HS-27A (cell line): ENCODE measurements at places on chromosomes 5 and 9.

DNA sequence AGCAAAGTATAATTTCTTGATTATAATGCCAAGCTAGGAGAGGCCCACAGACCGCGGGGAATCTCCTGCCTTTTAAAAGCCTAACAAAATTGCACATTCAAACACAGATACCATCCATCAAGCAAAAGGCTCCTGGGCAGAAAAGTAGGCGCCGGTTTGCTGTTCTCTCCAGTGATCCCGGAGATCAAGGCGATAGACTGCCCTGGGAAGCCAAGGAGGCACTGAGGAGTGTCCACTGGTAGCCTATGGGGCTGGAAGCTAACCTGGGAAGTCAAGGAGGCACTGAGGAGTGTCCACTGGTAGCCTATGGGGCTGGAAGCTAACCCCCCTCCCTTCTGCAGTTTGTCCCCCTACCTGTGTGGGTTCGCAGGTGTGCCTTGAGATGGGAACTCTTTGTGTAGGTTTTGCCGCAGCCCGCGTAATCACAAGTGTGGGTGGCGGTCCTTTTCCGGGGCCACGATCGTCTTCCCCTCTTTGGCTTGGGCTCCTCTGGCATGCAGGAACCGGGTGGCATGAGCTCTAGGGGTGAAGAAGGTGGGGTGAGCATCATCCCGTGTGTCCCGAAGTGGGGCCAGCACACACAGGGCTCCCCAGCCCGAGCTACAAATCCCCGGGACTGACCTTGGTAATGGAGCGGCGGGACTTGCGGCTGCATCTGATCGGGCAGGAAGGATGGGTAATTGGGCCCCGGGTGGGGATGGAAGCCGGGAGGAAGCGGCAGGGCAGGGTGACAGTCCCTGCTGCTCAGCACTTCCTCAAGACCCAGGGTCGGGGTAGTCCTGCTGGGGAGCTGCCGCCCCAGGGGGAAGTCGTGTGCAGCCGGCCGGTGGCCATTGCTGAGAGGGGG lies 2.7 kb downstream of the KLF4 start:
- DNase-seq: no peak

DNA sequence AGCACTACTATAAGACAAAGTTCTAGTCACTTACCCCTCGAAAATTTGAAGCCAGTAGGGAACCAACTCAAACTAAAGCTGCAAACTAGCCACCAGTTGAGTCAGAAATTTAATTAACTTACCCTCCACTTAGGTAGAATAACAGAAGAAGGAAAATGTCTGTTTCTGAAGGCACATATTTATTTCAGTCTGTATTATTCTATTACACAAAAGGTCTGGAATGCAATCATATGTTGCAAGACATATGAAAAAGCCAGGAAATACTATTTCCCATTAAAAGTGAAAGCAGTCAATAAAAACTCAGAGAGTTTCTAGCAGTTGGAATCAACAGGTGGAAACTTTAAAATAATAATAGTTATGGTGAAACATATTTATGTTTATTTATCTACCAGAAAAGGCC lies 79.2 kb upstream of the SLCO4C1 start:
- DNase-seq: no peak

DNA sequence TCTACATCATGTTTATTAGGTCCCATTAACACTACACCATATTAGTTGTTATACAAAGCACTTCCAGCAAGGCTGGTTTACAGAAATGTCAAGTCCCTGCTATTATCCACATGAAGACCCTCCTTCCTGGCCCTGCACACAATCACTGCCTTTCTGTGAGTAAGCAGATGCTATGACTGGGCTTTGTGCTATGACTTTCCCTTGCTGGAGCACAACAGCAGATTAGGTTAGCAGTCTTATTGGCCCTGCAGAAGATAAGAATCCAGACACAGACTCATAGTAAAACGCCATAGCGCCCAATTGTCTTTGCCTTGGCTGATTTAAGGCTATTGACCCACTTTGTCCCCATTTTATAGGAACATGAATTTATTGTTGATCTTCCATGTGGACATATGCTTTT lies 228.9 kb upstream of the ACTBL2 start:
- no peak for DNase-seq

DNA sequence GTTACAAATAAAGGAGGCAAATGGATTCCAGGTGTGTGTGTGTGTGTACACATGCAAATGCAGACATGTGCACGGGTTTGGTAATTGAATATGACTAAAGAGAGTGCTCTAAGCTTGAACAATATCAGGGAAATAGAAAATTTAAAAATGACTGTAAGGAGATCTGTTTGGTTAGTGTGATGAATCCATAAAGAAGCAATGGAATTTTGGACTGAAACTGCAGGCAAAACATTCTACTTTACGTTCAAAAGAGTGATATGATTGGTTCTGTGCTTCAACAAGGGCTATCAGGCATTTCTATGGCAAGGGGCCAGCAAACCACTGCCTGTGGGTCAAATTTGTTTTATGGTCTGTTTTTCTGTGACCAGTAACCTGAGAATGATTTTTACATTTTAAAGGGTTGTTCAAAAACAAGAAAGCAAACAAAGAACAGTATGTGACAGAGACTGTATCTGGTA lies 332.8 kb upstream of the KLF9 start:
- DNase-seq: no peak

- no peak for DNase-seq
Observed at GRCh38 chr9:92138157-92138959, 23.1 kb upstream of the SPTLC1 start.

DNA sequence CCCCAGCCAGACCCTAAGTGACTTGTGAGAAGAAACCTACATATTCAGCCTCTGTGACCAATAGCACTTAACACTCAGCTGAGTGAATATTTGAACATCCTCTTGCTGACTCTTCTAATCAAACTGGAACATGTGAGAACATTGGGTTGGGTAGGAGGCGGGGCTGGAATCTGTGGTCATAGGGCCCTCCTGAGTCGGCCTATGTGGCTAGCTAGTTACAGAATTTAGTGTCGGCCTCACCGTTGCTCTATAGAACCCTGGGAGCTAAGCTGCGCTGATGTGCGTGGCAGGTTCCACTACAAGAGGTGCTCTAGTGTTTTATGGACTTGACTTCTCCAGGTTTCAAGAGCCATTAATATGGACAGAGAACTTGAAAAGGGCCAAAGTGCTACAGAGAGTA lies 138.8 kb downstream of the DROSHA start:
- no peak for DNase-seq

DNA sequence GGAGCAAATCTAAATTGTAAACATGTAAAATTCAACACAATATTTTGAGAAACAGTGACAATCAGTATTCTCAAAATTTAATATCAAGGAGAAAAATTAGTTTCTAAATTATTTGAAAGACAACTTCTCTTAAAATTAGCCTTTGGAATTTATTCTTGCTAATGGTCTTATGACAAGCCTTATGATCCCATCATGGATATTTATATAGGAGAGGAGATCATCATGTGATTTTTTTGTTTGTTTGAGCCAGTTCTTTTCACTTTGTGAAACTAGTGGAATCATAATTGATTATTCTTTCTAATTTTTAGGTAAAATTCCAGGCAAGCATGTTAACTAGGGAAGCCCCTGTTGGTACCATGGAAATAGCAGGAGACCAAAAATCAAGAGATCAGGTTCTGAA lies 24.7 kb downstream of the DMXL1 start:
- no peak for DNase-seq

- no peak for DNase-seq
Observed at GRCh38 chr9:70120834-70121510, 77.3 kb downstream of the MAMDC2 start.

- DNase-seq: no peak
Observed at GRCh38 chr9:118992813-118993794, 376.1 kb downstream of the BRINP1 start.
